GDM1 (cell line): ENCODE measurements at places on chromosomes 6 and 20.

- no peak for DNase-seq
Measured at GRCh38 chr20:33521461-33521860, 31.6 kb downstream of the CBFA2T2 start.

GRCh38 chr20:32941155-32941885 is 62.9 kb downstream of the SUN5 start:
- no peak for DNase-seq

DNA sequence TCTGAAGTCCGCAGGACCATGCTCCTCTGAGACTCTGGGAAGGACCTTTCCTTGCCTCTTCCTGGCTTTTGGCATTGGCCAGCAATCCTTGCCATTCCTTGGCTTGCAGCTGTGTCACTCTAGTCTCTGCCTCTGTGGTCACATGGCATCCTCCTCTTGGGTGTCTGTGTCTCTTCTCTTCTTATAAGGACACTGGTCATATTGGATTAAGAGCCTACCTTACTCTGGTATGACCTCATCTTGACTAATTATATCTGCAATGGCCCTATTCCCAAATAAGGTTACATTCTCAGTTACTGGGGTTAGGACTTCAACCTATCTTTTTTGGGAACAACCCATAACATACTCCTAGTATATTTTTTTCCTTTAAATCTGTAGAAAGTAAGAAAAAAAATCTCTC is 49.9 kb upstream of the GTSF1L start:
- DNase-seq = no peak

DNA sequence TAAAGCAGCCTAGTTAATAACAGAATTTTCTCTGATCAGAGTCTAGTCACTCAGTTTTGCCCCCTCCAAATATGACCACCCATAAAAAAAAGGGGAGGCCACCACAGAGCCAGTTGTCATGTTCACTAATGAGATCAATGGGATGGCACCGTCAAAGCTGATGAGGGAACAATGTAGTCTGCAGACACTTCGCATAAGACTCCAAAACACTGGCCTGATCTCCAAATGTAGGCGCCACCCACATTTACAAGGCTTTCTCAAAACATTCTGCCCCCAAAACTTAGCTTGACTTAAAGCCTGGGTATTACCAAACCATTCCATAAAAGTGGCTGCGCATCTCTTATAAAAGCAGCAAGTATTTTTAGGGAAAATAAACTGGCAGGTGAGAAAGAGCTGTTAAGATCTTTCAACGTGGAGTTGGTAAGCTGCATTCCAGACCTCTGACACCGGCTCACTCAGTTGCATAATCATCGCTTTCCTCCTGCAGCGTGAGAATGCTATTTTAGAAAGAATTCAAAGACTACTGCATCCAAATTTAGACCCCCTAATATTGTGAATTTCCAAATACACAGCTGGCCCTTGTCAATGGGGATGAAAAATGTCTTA is 59.3 kb downstream of the TBC1D7 start:
- no peak for DNase-seq

DNA sequence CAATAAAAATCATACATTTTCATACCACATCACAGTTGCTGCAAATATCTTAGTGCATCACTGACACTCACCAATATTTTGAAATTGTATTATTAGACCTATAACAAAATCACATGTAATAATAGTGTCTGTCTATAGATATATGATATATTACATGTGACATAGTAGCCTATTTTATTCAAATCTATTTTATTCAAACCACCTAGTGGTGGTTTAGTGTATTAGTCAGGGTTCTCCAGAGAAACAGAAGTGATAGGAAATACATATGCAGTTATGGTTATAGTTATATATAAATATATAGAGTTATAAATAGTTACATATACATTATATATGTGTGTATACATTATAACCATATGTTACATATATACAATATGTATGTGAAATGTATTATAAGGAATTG is 366.5 kb upstream of the ARID1B start:
- DNase-seq = no peak

DNA sequence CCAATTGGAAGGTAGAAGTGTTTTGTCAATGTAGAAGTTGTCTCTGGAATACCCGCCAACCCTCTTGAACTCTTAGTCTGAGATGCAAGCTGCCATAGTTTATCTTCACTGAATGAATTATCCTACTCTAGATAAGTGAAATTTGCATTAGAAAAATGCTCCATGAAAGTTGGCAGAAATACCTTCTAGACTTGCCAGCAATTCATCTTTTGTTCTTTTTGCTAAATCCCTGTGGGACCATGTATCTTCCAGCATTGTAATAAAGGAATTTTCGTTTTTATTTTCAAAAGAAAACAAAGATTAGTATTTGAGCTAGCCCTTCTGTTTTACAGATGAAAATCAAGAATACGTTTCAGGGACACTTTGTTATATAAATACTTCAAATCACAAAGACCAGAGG is 244.2 kb downstream of the CBLN4 start:
- no peak for DNase-seq

DNA sequence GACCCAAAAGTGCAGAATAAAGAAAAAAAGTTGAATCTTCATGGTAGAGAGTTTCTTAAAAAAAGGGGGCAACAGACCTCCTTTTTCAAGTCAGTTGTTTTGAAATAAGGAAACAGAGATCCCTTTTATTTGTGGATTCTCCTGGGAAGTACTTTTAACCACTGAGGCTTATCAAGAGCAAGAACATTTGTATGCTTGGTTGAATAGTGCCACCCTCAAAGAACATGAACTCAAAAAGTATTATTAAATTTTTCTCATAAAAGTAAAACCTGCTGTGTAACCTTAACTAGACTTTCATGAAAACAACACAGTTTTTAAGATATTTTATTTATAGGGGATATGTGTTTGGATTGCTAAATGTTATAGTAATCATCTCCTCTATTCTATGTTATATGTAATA is at the start of gene DEFB110:
Gene DEFB110, minus strand, starts transcription at position 101 of the 400 bp plus-strand sequence. Its CDS starts 59 bp downstream, at position 42.
- DNase-seq = no peak

DNA sequence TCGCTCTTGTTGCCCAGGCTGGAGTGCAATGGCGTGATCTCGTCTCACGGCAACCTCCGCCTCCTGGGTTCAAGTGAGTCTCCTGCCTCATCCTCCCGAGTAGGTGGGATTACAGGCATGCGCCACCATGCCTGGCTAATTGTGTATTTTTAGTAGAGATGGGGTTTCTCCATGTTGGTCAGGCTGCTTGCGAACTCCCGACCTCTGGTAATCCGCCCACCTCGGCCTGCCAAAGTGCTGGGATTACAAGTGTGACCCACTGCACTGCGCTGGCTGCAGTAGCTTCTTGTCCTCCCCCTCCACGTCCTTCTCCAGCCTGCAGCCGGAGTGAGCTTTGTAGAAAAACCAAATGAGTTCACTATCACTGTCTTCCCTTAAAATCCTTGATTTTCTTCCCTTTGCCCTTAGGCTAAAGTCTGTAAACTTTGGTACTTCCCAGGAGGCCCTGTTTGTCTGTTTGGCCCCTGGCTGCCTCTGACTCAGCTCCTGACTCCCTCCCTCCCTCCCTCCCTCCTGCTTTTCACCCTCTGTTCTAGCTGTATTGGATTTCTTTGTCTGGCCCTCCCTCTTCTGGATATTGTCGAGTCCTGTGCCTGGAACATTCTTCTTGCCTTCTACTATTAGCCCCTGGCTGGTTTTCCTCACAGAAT is 12.9 kb downstream of the PARD6B start:
- no peak for DNase-seq

DNA sequence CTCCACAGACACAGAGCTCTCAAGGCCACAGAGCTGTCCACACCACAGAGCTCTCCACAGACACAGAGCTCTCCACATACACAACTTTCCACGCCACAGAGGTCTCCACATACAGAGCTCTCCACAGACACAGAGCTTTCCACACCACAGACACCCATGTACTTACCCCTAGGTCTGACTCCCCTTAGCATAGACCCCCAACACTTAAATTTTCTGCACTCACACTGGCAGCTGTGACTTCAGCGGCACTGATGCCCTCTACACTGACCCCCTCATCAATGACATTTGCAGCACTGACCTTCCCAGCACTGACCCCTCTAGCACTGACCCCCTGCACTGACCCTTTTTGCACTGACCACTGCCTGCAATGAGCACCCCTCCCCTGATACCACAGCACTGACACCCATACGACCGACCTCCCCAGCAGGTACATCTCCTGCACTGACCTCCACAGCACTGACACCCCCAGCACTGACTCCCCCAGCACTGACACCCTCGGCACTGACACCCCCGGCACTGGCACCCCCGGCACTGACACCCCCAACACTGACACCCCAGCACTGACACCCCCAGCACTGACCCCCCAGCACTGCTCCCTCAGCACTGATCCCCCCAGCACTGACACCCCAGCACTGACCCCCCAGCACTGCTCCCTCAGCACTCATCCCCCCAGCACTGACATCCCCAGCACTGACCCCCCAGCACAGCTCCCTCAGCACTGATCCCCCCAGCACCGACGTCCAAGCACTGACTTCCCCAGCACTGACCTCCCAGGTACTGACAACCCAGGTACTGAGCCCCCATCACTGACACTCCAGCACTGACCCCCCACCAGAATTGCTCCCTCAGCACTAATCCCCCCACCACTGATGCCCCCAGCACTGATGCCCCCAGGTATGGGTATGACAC is 56.5 kb downstream of the ERMARD start:
- no peak for DNase-seq

DNA sequence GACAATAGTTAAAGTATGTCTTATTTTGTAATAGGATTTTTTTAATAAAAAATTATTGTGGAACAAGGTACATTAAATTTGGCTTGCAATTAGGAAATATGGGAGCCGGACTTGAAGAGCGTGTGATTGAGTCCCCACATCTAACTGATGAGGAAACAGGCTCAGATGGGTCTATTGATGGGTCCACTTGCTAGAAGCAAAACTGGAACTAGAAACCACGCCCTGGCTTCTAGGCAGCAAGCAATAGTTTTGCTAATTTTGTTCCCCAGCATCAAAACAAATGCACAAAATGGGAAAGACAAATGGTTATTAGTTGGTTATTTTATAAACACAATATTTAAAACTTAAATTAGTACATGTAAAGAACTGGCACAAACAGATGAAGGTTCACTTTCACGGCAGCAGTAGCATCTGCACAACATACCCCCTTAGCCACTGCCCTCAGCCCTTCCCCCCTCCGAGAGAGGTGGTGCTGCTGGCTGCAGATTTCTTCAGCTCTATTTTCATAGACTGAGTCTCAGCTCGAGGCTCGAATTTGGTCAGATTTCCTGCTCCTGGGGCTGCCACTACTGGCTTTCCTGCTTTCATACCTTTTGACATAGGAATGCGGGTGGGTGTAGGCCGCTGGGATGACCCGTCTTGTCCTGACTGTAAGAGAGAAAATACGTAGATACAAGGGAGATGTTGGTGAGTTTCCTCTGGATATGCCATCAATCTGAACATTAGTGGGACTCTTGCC is 23.8 kb upstream of the TMEM30A start:
- DNase-seq = no peak

DNA sequence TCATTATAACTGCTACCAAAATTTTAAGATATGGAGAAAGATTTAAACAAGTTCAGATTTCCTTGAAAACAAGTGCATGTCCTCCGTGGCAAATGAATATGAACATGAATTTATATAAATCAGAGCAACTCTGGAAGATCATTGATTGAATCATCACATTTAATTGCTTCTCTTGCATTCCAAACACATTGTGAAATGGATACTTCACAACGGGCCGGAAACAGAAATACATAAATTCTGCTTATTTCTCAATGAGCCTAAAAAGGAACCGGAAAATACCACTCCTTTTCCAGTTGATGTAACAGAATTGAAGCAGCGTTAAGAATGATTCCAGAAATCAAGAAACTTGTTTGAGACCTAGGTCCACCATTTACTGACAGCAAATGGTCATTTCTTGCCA is 134.6 kb upstream of the BTN3A2 start:
- no peak for DNase-seq

- no peak for DNase-seq
Measured at GRCh38 chr20:37941992-37942391, 39.1 kb downstream of the VSTM2L start.

GRCh38 chr6:17289630-17290061 is 8.5 kb downstream of the RBM24 start:
- DNase-seq = no peak

DNA sequence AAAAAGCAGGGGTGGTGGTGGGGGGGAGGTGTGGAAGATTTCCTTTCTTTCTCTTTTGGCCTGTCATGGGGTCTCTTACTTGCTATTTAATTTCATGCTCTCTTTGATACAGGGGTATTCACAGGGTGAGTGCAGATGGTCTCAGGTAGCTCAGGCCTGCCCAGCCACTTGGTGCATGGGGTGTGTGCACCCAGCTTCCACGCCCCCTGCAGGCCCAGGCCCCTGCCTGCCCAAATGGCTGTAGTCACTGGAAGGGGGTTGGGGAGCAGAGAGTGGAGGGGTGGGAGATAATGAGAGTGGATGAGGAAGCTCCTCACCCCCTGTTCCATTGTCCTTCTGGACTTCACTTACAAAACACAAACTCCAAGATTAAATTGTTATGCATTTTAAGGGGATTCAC is 133.6 kb upstream of the SGK1 start:
- no peak for DNase-seq

GRCh38 chr6:8750627-8751026 is 315.3 kb upstream of the SLC35B3 start:
- DNase-seq = no peak

GRCh38 chr6:109295109-109295773 is 87.0 kb downstream of the CD164 start:
- DNase-seq = no peak

DNA sequence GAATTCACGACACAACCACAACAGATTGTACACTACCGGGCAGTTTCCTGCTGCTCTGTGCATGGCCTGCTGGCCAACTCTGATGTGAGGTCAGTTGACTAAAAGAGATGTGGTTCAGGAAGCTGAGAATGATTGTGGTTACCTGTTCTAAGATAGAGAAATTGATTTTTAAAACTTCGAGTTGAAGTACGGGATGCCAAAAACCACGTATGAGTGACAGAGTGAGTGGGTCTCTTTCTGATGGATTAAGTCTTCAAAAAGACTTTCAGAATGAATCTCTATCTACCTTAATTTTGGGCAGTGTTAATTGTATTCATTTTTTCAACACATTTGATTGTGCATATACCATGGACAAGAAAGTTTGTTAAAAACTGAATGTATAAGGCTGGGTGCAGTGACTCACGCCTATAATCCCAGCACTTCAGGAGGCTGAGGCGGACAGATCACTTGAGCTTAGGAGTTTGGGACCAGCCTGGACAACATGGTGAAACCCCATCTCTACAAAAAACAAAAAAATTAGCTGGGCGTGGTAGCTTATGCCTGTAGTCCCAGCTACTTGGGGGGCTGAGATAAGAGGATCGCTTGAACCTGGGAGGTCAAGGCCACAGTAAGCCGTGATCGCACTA is 121.2 kb downstream of the SGK1 start:
- DNase-seq = no peak

DNA sequence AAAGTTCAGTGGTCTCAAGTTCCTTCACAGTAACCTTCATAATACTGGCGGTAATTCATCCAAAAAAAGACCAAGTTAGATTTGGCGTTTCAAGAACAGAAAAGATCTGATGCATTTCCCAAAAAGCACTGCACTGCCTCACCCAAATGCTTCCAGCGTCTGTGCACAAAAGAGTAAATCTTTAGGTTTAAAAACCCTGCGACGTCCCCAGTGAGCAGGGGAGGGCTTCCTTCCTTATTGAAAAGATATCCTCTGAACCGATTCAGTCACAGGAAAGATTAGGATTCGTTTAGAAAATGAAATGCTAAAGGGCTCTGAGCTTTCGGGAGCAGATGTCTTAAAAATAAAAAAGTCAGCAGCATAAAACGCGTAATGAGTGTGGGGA is 654 bp downstream of the TBC1D7 start:
- no peak for DNase-seq

GRCh38 chr6:34004706-34005105 is 141.2 kb downstream of the GRM4 start:
- no peak for DNase-seq

GRCh38 chr6:5622276-5623005 is 361.1 kb downstream of the FARS2 start:
- DNase-seq = no peak
